ENCODE measurements at places on chromosomes 3 and 15. TPM values are rescaled to one million over a fixed set of nuclear protein-coding genes. Genes with fewer than 3 reads are reported as not detected.

The ANO10 gene
- total RNA-seq: 8.6 TPM

GRCh38 chr15:80179025-80179759 lies 26.4 kb downstream of the FAH start:
- DNase-seq: no peak

DNA sequence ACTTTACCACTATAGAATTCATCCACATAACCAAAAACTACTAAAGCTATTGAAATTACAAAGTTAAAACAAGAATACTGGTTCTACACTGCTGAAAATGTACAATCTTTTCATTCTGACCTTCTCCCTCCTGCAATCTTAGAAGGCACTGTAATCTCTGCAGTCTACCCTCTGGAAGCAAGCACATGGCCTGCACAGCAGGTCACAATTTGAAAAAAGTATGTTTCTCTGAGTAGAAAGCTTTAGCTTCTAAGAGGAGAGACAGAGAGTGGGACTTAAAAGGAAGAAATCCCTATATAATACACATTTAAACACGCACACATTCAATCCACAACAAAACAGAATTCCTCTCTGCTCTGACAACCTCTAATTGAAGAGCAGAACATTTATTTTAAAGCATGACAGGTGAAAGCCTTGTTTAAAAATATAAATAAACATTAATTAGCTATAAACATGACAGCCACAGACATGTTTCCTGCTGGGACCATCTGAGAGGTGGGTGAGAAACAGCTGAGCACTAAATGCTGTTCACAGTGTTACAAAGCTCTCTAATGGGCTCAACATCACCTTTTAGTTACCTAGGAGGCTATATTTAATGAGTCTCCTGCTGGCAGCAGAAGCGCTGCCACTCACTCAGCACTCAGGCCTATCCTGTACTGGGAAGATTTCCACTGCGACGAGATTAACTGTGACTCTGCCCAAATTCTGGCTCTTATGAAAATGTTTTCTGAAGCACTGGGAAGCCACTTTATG lies 447.4 kb downstream of the AGBL1 start:
- DNase-seq: no peak

DNA sequence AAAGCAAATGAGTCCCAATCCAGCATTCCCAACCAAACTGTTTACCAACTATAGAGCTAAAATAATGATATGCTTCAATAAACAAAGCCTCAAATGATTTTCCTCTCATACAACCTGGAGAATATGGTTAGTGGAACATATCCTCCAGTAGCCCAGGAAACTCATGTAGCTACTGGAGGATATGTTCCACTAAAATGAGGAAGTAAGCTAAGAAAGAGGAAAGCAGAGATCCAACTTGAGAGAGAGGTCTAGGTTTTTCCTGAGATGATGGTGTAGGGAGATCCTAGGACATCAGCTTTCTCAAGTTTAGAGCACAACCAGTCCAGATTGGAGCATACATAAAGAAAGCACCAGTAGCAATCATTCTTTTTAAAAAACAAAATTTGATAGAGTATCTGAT lies 44.6 kb upstream of the SLC4A7 start:
- DNase-seq: no peak

DNA sequence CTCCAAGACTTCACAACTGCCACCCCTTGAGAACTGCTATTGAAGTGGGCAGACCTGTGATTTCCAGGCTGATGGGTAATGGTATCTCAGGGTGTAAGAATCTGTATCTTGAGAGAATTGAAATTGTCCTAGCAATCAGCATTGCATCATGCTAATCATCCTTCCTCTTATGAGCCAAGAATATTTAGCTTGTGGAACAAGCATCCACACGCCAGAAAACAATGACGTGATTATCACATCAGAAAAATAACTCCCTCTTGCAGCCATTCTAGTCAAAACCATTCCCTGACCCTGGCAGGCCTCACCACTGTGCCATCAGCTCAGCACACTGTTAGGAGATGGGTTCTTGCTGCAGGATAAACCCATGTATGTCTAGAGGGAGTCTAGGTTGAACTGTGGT lies 6.7 kb downstream of the BCL2L10 start:
- DNase-seq: no peak

The FAM219B gene
- total RNA-seq: 64.7 TPM

DNA sequence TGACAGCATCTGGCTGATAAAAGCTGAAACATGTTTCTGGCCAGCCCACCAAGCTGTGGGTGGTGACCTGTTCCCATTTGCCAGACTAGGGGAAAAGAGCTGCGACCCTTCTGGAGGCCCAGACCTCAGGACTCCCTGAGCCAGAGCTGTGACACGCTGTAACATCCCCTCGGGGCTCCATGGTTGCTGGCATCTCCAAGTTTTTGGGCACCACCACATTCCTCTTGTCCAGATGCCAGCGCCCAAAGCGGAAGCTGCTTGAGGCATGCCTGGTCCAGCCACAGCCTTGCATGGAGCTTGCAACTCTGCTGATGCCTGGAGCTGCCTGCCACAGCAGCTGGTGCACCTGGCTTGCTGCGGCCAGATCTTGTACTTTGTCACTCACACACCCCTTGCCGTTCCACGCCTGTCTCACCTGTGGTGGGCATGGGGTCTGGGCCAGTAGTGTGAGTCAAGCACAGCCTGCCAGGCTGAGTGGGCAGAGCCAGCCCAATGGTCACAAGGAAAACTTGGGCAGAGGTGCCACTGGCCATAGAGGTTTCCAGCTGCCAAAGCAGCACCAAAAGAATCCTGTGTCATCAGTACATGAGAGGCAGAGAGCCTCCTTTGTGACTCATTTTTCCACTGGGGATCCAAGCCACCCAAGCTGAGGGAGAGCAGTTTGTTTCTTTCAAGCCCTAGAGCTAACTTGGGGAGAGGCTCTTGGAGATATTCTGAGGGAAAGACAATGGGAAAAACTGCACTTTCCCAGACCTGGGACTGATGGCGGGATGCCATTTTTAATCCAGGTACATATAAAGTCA lies 45.7 kb upstream of the PTX3 start:
- no peak for DNase-seq

DNA sequence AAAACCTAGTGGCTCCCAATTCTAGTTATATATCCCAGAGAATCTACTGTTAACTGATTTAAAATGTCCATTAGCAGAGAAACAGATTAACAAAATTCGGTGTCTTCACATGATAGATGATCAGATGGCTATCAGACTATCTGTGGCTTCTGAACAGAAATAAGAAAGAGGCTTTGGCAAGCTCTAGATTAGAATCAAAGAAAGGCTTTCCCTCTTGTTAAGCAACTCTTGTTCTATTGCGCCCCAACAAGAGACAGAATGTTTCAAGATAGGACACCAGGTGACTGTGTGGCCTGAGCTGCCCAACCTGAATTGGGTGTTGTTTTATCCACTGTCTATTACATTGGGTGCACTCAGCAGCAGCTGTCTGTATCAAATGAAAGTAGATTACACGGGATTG lies 483.7 kb downstream of the FHIT start:
- no peak for DNase-seq

The COPS2 gene
- 45.6 TPM for total RNA-seq

The CSTA gene
- not detected for total RNA-seq

DNA sequence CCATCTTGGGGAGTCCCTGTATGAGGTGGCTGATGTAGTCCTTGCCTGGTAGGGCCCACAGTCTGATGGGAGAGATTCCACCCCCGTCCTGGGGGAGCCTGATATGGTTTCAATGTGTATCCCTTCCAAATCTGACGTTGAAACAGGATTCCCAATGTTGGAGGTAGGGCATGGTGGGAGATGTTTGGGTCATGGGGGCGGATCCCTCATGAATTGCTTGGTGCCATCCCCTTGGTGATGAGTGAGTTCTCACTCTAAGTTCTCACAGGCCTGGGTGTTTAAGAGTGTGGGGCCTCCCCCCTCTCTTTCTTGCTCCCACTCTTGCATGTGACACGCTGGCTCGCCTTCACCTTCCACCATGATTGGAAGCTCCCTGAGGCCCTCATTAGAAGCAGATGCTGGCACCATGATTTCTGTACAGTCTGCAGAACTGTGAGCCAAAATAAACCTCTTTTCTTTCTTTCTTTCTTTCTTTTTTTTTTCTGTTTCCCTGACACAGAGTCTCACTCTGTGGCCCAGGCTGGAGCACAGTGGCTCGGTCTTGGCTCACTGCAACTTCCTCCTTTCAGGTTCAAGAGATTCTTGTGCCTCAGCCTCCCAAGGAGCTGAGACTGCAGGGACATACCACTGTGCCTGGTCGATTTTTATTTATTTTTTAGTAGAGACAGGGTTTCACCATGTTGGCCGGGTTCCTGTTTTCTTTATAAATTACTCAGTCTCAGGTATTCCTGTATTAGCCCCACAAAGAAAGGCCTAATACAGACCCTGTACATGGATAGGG lies 28.6 kb downstream of the ITGA11 start:
- DNase-seq: no peak

- DNase-seq: no peak
Observed at GRCh38 chr15:48794697-48795134, 16.2 kb downstream of the CEP152 start.

DNA sequence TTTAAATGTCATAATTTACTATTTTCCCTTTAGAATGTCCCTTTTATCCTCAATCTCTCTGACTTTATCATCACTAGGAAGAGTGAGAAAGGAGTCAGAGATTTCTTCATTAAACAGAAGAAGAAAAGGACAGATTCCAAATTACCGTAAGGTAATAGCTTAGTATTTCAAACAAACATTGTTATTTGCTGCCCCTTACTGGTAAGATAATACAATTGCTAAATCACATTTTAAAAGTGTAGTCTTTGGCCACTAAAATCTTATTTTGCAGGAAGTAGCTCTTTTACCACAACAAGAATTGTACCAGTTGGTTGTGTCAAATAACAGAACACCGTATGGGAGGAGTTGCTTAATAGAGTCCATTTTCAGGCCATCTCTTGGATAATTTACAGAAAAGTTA lies 53.7 kb downstream of the CGGBP1 start:
- no peak for DNase-seq

The HESX1 gene
- total RNA-seq: not detected

GRCh38 chr3:50588759-50589433 lies 19.6 kb downstream of the HEMK1 start:
- no peak for DNase-seq

The LMAN1L gene
- 0.43 TPM for total RNA-seq

GRCh38 chr3:117756563-117756962 lies 1047.0 kb downstream of the TUSC7 start:
- DNase-seq: no peak

DNA sequence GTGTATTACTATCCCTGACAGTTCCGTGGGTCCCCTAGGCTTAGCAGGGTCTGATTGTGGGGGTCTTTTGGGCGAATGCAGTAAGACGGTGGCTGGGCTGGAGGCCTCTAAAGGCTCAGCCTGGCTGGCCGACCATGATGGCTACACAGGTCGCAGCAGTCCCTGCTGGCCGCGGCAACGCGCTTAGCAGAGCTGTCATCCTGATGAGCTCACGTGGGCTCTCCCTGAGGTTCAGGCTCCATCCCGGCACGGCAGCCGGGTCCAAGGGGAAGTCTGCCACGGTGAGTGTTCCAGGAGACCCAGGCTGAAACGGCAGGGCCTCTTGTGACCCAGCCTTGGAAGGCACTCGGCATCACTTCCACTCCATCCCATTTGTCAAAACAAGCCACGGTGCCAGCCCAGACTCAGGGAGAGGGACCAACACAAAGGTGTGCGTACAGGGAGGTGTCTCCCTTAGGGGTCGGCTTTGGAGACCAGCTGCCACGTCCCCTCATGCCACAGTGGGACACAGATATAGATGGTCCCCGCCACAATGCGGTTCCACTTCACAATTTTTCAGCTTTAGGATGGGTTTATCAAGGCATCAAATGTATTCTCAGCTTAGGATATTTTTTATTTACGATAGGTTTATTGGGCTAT lies 101.8 kb downstream of the XXYLT1 start:
- DNase-seq: no peak

- no peak for DNase-seq
Observed at GRCh38 chr3:62277986-62278385, 95.4 kb downstream of the FEZF2 start.

The GTPBP8 gene
- total RNA-seq: 17.2 TPM

DNA sequence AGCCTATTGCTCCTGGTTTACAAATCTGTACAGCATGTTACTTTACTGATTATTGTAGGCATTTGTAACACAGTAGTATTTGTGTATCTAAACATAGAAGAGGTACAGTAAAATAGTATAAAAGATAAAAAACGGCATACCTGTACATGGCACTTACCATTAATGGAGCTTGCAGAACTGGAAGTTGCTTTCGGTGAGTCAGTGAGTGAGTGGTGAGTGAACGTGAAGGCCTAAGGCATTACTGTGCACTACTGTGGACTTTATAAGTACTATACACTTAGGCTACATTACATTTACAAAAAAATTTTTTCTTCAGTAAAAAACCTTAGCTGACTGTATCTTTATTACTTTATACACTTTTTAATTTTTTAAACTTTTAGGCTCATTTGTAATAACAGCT lies 90.9 kb downstream of the RAP2B start:
- no peak for DNase-seq

All from T-cell (primary cell).